WERI-Rb-1 (cell line): ENCODE measurements at places on chromosomes 12 and 14.
A peak's percentile ranks its signal among the peaks of the same experiment; 100 is the strongest.

- DNase-seq, result peak; percentile 43
Measured at GRCh38 chr12:64181430-64182291, 40.4 kb downstream of the KICS2 start.

DNA sequence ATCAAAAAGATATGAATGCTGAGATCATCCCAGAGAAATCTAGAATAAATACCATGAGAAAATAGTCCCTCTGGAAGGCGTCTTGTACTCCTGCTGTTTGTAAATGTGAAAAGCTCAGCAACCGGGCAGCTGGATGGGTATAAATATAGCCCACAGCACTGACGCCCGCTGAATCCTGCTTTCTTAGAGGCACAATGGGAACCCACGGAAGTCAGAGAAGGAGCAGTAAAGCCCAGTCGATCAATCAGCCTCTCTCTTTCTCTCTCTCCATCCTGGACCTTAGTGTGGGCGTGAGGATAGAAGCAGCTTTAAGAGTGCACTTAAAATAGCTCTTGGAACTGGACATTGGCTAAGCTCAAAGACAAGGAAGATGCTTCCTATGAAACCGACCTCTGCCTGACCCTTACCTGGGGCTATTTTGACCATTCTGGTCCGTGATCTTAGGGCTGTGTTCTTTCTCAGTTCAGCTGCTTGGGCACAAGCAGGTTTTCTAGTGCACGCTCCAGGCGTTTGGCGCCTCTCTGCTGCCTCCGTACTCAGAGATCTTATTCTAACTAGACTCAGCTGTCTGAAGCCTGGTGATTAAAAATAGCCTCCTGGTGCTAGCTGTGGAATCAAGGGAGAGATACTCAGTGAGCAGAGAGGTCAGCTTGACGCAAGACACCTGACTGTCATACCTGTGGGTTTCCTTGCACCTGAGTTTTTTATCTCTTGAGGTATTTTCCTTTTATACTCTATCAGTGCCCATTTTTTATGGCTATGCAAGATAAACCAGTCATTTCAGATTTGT, 144.6 kb downstream of the ETV6 start:
- no peak for DNase-seq

GRCh38 chr12:121812921-121813896, 9.4 kb downstream of the SETD1B start:
- no peak for DNase-seq

DNA sequence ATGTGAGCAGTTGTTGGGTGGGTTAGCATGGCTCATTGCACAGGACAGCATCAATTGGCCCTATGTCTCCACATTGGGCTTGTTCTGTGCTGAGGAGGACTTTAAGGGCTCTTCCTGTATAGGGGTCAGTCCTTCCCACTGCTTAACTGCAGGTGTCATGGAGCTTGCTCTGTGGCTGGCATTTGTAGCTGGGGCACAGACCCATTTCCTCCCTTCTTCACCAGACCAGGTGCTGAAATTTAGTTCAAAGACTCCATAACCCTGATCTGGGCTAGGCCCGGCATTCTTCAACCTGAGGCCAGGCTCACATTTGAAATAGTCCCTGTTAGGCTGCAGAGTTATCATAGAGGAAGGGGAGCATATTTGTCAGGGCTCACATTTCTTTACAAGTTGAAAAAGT, 12.8 kb downstream of the CHST11 start:
- no peak for DNase-seq

GRCh38 chr12:110936367-110937103, 16.2 kb upstream of the MYL2 start:
- DNase-seq, result no peak

DNA sequence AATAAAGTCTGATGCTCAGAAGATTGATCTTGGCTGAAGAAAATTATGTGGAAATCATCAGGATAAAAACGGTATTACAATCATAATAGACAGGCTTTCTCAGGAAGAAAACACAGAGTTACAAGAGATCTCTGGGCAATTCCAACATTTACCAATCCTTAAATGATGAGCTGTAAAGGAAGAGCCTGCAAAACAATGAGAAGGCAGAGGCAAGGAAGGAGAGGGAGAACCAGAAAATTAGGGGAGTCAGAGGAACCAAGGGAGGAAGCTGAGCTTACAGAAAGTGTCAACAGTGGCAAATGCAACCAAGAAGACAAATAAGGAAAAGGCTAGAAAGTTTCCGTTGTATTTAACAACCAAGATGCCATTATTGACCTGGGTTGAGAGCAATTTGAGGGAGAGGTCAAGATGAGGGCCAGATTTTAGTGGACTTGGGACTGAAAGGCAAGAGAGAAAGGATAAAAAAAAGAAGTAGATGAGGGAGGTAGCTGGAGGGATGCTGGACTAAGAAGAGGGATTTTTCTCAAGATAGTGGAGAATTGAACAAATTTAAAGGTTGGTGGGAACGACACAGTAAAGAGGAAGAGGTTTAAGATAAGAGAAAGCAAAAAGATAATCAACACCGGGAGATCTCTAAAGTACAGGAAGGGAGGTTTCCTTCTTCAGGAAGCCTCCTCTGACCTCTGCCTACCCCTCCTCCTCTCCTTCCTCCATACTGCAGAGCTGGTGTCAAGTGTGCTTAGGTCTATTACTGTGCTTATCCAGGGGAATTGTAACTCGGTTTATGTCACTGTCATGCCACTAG, 116.9 kb downstream of the DUSP6 start:
- DNase-seq, result no peak

DNA sequence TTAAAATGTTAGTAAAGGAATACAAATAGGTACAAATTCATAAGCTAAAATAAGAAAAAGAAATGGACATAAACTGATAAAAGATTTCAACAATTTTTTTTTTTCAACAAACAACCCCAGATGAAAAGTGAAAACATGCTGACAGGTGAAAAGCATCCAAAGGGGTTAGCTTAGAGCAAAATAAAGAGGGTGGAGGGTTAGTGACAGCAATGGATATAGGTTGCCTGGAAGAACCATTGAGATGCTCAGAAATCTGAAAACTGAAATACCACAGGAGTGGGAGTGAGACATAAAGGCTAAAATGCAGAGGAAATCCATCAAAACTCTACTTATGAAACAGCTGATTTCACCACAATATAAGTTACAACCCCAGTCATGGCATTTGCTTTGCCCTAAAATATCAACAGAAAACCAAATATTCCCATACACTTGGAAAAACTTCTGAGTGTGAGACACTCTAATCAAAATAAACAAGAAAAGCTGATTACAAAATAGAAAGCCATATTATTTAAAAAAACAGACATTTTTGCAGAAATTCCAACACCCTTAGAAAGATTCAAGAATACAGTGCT, 136.3 kb upstream of the PLEKHG7 start:
- no peak for DNase-seq
